ENCODE measurements at places on chromosomes 1 and 21.
A peak's percentile ranks its signal among the peaks of the same experiment; 100 is the strongest.

GRCh38 chr1:209989525-209989924 is 51.5 kb downstream of the SYT14 start:
- DNase-seq, result no peak

- DNase-seq, result peak; percentile 18
Measured at GRCh38 chr1:218971156-218971555, 202.5 kb upstream of the LYPLAL1 start.

DNA sequence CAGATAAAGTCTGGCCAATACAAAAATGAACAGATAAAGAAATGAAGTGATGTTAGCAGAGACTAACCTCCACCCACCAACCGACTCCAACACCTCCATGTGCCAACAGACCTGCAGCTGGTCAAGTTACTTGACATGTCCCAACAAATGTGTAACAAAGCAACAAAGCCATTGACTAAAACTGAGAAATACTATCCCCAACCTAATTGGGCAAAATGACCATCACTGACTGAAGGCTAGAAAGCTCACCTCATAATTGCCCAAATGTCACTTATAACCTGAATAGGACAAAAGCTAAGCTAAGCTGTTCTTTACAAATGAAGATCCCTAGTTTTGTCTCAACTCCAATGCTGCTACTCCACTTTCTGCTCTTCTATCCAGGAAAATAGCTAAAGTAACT is 7.5 kb downstream of the KDM5B start:
- DNase-seq, result no peak

- no peak for DNase-seq
Measured at GRCh38 chr21:40672602-40673001, 174.4 kb downstream of the DSCAM start.

DNA sequence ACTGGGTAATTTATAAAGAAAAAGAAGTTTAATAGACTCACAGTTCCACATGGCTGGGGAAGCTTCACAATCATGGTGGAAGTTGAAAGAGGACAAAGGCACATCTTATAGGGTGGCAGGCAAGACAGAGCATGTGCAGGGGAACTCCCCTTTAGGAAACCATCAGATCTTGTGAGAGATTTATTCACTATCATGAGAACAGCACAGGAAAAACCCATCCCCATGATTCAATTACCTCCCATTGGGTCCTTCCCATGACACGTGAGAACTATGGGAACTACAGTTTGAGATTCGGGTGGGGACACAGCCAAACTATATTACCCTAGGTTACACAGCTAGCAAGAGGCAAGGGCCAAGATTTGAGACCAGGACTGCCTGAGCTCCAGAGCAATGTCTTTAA is 30.4 kb upstream of the SOX13 start:
- no peak for DNase-seq

DNA sequence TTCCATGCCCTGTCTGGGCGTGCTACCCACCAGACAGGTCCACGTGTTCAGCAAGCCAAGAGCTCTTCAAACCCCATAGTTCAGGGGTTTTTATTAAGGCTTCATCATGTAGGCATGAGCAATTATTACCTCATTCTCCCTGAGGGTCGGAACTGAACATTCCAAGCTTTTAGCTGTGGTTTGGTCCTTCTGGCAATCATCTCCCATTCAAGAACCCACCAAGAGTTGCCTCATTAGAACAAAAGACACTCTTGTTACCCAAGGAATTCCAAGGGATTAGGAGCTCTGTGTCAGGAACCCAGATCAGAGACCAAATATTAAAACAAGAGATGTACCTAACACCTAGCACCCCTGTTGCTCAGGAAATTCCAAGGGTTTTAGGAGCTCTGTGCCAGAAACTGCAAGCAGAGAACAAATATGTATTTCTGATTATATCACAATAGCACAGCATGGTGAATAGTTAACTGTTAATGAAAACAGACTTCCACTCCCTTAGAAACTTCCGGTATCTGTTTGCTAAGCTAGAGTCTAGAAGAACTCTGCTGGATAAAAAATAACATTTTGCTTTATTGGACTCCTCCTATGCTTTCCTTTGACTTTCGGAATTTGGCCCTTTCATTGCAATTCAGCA is 201.2 kb upstream of the L1TD1 start:
- no peak for DNase-seq

DNA sequence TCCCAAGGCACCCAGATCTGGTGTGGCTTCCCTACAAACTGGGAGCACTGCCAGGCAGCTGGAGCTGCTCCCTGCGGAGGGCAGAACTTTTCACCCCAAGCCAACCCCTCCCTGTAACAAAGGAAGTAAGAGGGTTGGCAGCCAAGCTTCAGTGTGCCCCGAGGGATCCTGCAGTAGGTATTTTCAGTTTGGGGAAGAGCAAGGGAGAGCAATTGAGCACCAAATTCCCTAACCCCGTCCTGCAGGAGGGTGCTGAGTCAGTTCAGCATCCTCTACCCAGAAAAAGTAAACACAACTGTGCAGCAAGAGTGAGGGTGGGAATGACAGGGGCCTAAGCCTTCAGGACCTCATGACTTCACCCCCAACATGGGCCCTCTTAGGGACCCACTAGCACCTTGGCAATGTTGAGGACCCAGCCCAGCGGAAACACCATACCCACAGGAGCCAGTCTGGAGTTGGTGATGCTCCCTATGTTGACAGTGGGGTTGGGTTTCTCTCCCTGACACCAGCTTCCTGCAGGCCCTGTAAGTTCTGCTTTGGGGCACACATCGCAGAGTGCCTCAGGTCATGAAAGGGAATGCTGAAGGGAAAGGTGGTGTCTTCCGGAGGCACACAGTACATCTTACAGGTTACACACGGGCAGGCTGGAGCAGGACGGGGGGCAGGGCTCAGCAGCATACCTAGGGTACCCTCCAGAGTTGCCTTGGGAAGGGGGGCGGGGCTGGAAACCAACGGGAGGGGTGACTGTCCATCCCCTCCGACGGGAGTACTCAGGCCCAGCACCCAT is 14.8 kb downstream of the SH3BP5L start:
- no peak for DNase-seq

- no peak for DNase-seq
Measured at GRCh38 chr1:199946305-199947155, 81.0 kb upstream of the NR5A2 start.

GRCh38 chr1:153960206-153960605 is 1.8 kb upstream of the CRTC2 start:
- DNase-seq, result no peak

DNA sequence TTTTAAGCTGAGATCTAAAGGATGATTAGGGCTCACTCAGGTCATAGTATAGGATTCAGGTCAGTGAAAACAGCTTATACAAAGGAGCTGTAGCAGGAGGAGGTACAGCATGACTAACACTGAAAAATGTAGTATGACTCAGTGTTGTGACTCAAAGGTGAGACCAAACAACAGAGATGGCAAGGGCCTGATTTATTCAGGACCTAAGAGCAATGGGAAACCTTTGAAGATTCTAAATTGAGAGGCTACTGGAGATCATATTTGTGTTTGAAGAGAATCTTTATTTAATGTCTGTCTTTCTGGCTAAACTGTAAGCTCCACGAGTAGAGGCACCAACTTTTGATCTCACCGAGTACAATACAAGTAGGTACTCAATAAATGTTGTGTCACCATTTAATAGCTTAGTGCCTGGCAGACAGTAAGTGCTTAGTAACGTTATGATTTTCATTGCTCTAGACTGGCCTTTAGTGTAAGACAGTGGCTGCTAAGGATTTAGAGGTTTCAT is 43.5 kb downstream of the PRKAA2 start:
- no peak for DNase-seq

- DNase-seq, result no peak
Measured at GRCh38 chr1:25672763-25673409, 56.3 kb downstream of the MAN1C1 start.
